Right ventricle myocardium inferior (tissue), 1 donor: ENCODE measurements at places on chromosomes 4 and X.

DNA sequence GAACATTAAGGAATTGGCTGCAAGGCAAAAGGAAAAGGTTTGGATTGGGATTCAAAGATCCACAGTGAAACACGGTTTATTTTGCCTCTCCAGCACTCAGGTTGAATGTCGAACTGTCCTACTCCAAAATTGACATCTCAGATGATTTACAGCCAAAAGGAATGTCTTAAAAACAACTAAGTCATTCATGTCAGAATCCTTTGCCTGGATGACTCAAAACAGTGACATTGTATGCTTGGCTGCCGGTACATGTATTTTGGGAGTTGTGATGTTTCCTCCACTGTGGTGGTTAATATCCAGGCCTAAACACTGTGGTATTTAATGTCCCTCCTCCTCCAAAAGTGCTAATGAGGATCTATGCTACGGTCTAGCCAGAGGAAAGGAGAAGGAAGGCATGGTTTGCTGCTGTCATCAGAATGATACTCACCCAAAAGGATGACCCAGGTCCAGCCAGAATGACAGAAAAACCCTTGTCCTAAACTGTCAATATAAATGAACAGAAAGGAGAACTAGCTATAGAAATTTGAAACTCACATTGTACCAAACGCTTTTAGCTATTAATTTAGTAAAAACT, 20.9 kb downstream of the PGM2 start:
- no peak for DNase-seq

GRCh38 chrX:133321451-133321850, 93.8 kb downstream of the GPC4 start:
- DNase-seq, result no peak

GRCh38 chrX:146448791-146449190, 360.8 kb upstream of the CXorf51B start:
- no peak for DNase-seq

GRCh38 chr4:53890461-53890860, 173.9 kb downstream of the CHIC2 start:
- DNase-seq, result no peak

DNA sequence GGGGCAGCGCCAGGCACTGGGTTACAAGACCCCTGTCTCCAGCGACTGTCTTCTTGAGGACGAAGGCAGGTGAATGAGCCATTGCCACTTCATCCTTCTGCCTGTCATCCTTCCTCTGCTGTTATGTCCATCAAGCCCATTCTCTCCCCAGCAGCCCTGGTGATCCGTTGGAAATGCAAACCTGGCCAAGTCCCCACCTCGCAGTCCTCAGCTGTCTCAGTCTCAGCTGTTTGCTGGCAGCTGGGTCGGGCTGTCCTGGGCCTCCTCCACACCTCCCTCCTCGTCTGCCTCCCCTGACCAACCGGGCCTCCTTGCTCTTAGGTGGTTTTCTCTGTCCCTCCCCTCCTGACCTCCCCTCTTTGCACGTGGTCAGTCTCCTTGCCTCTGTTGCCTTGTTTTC, 38.0 kb downstream of the PTTG2 start:
- DNase-seq, result no peak

DNA sequence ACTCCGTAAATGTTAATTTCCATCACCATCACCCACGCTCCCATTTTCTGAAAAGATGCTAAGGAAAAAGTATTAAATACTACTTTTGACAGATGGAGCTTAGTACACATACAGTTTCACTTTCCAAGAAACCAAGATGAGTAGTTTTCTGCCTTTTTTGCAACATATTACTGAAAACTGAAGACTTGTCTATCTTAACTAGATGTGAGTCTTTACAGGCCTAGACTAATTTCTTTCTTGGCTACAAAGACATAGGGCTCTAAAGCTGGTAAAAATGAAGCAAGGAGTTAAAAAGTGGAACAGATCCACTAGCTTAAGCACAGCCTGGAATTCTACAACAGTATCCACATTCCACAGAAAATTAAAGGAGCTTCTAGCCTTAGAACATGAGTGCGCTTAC, 68.2 kb downstream of the ATP11C start:
- no peak for DNase-seq

DNA sequence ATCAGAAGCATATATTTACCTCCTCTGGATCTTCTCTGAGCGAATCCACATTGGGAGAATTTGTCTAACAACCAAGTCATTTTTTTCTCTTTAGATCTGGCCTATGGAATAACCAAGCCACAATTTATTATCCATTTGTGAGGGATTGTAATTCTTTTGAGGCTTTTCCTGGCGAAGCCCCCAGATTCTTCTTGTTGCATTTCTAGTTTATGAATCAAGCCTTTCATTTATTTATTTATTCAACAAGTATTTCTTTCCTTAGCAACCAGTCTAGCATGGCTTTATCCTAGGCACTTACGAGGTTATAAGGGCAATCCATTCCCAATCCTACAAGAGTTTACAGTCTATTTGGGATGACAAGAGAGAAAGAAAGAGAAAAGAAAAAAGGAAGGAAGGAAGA, 18.4 kb upstream of the FNIP2 start:
- no peak for DNase-seq

DNA sequence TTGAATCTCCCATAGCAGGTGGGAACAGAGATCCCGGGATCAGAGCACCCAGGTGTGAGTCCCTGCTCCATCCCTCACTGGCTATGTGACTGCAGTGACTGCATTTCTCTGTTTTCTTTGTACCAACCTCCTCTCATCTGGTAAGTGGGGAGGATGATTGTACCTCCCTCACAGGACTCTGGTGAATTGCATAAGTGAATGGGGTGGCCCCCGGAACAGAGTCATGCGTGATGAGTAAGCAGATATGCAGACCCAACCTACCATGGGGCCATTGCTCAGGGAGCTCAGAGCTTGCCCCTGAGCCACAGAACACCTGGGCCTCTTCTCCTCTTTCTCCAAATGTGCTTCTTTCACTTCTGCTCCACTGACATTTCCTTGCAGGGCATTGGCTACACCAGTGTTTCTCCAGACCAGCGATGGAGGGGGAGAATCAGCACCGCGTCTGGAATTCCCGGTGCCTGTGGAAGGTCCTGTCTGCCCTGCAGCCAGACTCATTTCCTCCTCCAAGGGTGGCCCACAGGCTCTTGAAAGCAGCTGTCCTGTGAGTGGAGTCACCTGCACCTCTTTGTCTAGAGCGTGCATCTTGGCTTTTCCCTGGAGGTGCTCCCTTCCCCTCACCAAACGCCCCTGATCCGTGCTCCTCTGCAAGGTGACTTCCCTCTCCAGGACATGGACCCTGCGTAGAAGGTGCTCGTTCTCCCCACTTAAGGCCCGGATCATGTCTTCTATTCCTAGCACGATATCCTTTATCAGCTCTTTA, 30.0 kb downstream of the C4orf50 start:
- DNase-seq, result no peak

- no peak for DNase-seq
These were observed at the start of gene ING2 for GRCh38 chr4:183504930-183505610. Gene ING2, plus strand, starts transcription at chr4:183505058. Its CDS starts 138 bp downstream, at chr4:183505196.

GRCh38 chr4:41748571-41749475, at the start of gene PHOX2B:
Gene PHOX2B, minus strand, starts transcription at chr4:41748725. Its CDS starts 115 bp downstream, at chr4:41748610.
- no peak for DNase-seq

DNA sequence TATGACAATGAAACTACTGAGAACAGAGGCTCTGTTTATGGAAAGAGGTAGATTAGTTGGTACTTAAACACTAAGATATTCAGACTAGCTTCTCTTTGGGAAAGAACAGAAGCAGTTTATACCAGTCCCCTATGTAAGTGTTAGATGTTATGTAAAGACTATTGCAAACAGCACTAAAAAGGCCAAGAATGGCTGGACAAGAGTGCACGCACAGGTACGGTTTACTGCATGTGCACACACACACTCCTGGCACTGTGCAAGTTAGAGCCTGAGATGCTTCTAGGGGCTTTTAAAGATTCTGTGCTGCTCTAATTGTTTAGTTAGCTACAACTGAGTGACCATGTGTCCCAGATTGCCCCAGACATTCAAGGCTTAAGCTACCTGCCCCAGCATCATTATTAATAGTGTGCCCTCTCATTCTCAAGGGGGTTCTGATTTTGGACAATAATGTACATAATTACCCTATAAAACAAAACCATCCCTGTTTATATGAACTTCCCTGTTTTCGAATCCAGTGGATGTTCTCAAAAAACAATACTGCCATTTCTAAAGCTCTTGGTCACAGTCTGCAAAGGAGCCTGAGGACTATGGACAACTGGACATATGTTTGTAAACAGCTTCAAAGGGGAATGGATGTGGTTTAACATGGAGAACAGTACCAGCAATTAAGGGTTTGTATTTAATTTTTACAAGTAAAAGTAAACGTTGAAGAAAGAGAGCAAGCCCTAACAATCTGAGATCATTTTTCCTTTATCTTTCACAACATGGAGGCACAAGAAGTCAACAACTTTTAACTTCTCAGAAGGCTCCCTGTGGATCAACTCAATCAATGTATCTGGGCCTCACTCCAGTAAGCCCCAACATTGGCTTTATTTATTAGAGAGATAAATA, 2.0 kb downstream of the SETD7 start:
- no peak for DNase-seq

DNA sequence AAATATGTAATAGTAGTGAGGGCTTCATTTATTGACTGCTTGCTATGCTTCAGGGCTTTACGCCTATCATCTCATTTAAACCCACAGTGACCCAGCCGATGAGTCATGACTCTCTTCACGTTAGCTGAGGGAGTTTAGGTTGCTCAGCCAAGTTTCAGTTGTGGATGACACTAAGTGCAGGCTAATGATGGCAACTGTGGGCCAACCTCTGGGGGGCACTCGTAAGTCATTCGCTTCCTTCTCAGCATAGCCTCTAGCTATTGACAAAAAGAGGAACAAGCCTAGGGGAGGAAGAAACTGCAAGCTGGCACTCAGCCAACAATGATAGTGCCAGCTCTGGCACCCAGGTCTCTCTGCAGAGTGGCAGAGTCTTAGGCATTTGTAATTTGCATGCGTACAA, 325.0 kb downstream of the ARHGAP10 start:
- no peak for DNase-seq

DNA sequence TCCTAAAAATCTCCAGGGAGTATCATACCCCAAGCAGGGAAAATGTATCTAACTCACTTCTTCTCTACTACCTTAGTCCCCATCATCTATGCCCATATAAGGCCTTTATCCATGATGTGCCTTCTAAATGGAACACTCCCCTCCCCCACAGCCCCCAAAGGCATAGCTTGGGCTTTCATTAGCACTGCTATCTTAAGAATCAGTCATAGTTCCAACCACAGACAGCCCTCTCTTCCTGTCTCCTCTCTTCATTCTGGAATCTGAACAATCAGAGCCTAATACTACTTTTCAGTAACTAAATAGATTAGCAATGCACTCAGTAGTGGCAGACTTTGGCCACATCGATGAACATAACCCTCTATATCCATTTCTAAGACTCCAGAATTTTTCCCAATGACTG, 313.2 kb upstream of the DKK2 start:
- no peak for DNase-seq

- no peak for DNase-seq
These were observed 471.8 kb downstream of the KCNIP4 start for GRCh38 chr4:21476757-21477156.
